ENCODE measurements at places on chromosomes 7 and 10.

DNA sequence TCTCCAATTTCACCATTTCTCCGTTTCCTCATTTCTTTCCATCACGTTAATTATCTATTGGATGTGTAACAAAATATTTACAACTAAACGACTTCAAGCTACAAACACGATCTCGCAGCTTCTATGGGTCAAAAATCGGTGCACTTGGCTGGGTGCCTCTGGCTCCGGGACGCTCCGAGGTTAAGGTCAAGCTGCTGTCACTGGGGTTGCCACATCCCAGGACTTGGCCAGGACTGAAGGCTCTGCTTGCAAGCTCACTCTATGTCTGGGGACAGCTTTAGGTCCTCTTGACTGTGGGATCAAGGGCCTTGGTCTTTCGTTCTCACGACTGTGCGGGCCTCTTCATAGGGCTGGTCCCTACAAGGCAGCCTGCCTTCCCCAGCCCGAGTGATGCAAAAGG lies 159.7 kb downstream of the CCDC3 start:
- no peak for DNase-seq

DNA sequence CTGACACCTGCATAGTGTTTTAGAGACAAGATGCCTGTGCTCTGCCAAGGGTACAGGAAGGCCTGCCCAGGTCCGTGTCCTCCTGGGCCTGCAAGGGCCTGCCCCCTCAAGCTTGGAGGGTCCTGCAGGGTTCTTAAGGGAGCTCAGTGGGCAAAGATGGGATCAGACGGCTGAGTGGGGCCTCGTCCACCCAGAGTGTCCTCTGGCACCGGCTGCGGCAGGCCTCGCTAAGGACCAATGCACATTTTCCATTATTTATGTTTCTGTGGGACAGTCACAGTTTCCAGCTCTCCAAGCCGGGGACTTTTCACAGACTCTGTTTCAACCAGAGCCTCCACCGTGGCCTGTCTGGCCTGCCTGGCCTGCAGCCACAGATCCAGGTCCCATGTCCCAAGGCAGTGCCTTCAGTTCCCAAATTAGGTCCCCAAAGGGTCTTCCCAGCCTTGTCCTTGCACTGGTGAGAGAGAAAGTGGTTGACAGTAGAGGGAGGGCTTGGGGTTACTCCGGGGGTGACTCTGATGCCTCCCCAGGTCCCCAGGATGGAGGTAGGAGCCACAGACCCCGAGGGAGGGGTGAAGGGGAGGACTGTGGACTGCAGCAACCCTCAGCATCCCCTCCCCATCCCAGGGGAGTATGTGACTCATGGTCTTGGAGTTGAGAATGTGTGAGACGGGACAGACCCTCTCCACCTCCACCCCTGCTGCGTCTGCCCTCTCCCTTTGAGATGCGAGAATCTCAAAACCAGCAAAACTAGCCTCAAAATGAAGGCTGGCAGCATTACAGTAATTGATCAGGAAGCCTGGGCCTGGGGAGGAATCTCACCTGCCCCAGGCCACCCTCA lies 14.8 kb downstream of the MYL10 start:
- no peak for DNase-seq

DNA sequence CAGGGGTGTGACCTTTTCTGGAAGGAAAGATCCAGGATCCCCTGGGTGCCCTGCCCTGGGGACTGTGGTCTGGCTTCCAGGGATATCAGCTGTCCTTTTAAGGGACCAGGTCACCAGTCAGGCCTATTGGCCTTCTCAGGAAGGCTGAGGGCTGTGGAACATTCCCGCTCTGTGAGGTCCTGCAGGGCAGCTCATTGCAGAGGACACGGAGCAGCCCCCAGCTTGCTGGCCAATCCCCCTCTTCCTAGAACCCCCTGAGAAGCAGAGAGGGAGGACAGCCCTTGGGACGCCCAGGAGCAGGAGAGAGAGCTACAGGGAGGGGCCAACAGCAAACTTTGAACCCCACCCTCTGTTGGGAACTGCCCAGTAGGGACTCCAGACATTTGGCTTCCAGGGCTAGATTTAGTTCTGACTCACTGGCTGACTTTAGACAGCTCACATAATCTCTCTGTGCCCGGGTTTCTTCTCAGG lies 67.9 kb upstream of the COL13A1 start:
- no peak for DNase-seq

DNA sequence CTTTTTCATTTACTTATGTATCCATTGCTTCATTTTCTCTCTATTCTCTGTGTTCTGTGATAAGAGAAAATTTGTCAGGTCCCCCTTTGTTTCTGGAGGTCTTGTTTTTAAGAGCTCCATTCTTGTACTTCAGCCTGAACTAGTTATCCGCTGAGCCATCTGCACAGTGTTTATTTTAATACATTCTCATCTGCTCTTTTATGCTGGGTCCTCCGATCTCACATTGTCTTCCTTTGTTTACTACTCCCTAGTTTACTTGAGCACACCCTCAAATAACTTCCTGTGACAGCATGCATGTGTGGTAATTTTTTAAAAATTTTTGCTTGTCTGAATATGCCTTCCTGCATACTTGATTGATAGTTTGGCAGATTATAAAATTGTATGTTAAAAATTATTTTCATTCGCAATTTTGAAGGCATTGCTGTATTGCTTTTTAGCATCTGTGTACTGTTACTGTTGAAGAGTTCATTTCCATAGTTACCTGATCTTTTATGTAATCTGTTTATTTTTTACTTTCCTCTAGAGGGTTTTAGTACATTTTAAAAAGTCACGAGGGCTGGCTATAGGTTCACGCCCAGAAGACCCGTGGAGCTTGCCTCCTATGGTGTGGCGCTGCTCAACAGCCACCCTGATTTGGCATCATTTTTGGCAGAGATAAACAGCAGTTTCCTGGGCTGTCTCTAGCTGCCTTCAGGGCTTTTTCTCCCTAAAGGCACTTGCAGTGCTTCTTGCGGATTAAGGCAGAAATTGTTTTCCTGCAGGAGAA lies 31.9 kb downstream of the RSBN1L start:
- no peak for DNase-seq

DNA sequence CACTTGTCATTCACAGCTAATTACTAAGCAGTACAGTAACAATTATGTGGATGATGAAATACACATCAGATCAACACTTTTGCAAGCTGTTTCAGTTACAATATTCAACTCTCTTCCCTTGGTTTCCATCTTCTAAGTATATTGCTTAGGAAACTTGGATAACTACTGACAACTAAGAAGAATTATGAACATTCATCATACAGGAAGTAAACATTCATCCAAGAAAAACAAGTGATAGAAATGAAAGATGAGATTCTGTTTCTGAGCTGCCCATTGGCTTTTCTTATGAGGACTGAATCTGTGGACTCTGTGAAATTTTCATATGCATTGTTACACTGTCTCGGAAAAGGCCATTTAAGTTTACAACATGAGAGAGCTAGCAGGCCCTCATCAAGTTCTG lies 240.2 kb downstream of the PRKG1 start:
- no peak for DNase-seq

DNA sequence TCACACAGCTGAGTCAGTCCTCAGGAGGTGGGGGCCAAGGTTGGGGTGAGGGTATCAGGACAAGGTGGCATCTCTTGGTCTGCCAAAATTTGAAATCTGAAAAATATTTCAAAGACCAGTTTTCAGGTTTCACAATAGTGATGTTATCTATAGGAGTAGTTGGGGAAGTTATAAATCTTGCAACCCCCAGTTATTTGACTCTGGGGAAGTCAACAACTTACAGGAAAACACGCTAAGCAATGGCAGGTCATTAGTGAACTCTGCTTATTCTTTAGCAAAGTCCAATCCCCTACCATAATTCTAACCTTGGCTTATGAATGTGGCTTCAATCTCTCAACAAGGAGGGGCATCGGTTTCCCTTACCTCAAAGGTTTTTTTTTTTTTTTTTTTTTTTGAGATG lies 94.9 kb downstream of the MARCHF5 start:
- no peak for DNase-seq

DNA sequence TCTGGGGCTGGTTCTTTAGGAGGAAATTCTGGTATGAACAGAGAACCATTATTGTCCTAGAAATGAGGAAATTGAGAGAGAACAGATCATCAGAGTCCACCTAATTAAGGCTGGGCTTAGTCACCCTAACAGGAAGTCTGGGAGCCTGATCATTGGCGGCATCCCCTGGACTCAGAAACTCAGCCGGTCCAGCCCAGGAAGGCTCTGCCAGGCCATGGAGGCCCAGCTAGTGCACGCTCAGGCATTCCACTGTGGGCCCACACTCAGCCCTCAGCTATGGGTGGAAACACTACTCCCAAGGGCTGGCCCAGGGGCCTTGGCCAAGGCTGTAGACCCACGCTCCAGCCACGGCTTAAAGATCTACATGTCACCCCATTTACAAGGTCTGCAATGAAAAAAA lies 109.2 kb downstream of the PTPN20 start:
- no peak for DNase-seq

Data from CD4-positive, alpha-beta T cell treated with Interleukin-6 at 100 ng/mL for 8 hours (primary cell).